ENCODE measurements at places on chromosomes 16 and 17.

GRCh38 chr17:66619206-66619605, 215.7 kb upstream of the CACNG5 start:
- DNase-seq: no peak

GRCh38 chr17:80388601-80389000, 26.4 kb upstream of the ENDOV start:
- DNase-seq: no peak

- no peak for DNase-seq
Observed at GRCh38 chr16:29673501-29673900, 5.5 kb upstream of the QPRT start.

DNA sequence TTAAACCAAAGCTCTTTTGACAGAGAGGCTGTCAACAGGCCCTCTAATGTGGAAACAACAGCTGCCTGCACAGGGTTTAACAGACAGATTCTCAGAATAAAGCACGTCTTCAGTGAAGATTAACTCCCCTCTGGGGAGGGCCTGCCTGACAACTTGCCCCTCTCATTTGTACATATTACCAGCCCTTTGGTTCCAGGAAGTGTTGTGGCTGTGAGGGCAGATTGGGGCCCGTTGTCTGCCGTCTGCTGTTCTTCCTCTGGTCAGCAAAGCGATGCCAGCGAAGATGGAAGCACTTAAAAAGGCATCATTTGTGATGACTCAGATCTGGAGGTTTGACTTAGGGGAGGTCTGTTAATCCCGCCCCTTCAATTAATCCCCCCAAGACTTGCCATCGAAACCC, 177.0 kb upstream of the IRX6 start:
- DNase-seq: no peak

DNA sequence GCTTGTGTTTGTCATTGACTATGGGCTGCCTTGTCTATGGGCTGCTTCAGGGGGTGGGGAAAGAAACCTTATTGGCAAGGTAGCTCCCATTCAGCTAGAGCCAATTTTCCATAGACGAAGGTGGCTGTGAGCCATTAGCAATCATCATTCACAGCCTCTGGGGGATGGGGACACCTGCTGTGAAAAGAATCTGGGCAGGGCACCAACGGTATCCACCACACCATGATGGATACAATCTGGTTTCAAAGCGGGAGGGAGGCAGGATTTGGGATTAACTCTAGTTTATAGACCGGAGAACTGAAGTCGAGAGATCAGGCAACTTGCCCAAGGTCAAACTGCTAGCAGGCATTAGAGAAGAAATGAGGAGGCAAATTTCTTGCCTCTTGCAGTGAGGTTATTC, 182.3 kb downstream of the SHISA9 start:
- no peak for DNase-seq

DNA sequence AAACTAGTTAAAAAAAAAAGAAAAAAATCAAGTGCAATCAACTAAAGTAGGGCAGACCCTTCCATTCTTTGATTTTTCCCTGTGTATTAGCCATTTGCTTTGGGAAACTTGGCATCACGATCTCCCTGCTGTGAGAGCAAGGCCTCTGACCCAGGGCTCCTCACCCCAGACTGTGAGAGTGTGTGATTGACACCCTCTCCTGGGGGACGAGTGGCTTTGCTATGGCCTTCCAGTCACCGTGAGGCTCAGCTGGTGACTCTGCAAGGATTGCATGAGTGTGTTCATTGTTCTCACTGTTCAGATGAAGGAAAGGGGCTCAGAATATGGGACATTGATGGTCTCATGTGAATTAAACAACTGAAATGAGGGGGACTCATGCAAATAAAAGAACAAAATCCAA, 69.0 kb upstream of the BCAR1 start:
- DNase-seq: no peak

DNA sequence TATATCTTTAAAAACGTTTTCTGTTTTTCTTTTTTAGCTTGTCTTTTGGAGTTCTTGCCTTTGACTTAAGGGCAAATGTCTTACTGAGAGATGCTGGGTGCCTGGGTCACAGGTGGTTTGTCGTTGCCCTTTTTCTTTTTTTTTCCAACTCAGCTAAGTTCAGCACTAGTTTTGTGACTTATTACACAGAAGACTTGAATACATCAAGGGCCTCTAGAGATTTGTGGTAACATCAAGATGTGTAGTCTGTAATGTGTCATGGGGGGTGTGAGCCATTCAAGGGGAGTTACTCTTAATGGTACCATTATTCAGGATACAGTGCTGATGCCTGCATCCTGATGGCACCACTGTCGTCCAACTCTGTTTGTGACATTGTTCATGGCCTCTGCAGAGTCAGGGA, 95.1 kb downstream of the PRKCA start:
- DNase-seq: no peak

DNA sequence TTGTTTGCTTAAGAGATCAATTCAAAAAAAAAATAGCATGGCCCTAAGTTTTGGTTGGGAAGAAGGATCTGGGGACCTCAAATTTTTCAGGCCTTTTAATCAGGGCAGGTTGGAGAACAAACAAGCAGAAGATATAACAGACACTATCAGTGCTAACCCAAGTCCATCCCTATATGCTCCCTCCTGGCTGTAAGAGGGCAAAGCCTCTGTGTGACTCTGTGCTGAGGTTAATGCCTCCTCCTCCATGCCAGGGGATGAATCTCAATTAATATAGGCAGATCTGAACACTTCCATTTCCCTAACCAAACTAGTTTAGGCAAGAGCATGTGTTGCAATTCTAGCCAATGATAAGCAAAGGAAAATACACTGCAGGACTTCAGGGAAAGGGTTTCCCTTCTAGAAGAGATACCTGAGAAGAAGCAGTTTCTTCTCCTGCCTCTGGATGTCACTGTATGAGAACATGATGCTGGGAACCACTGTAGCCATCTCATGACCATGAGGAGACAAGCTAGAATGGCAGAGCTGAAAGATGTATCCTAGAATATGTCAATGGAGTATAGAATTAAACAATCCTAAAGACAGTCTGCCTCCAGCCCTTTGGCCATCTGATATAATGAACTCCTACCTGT, 76.0 kb downstream of the CHD9NB start:
- no peak for DNase-seq

- DNase-seq: no peak
Observed at GRCh38 chr17:5631958-5632590, 47.8 kb upstream of the NLRP1 start.
